ENCODE measurements at places on chromosomes 5 and 9. TPM values are rescaled to one million over a fixed set of nuclear protein-coding genes. Genes with fewer than 3 reads are reported as not detected.

DNA sequence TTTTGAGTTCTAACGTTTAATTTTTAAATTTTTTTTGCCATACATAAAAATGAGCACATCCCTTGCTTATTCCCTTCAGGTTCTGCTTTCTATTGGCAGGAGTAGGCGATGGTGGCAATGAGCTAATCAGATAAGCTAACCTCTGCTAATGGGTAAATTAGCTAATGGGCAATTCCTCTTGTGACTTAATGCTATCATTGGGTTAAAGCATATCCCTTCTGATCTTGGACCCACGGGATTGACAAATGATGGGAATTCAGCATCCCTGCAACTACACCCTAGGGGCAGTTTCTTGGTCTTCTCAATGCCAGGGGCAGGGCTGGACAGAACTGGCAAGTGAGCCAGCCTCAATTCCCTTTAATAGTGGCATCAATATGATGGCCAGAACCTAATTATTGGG is 70.2 kb upstream of the IL12B start:
- peaks cover 6% of the 10 kb centered on the region for H3K27me3 ChIP-seq
- DNase-seq, result no peak
- H3K36me3 ChIP-seq, result no peaks in the 10 kb centered on the region
- H3K4me3 ChIP-seq, result no peak overlapping the region

DNA sequence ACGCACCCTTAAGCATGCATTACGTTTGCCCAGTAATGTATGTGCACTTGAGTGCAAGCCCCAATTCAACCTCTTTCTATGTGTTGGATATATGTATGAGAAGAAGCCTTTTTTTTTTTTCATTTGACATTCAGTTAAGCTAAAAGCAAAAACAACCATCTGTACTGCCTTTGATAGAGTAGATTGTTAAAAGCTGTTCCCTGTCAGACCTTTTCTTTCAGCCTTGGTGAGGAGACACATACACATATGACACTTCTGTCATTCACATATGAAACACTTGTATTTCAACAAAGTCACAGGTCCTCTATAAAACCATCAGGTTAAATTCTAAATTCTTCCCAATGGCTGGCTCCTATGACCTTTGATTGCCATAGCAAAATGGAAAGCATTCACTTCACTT is 40.2 kb upstream of the STARD4 start:
- no peak overlapping the region for H3K27ac ChIP-seq
- H3K4me3 ChIP-seq, result no peak overlapping the region
- no peaks in the 10 kb centered on the region for H3K27me3 ChIP-seq
- no peaks in the 10 kb centered on the region for H3K36me3 ChIP-seq
- DNase-seq, result no peak

- no peaks in the 10 kb centered on the region for H3K27me3 ChIP-seq
- H3K4me3 ChIP-seq, result no peak overlapping the region
- H3K4me1 ChIP-seq, result peaks cover 30% of the 10 kb centered on the region
- H3K36me3 ChIP-seq, result no peaks in the 10 kb centered on the region
- no peak for DNase-seq
- H3K27ac ChIP-seq, result no peak overlapping the region
These were observed 262.9 kb downstream of the ARRDC3 start for GRCh38 chr5:91119981-91120850.

DNA sequence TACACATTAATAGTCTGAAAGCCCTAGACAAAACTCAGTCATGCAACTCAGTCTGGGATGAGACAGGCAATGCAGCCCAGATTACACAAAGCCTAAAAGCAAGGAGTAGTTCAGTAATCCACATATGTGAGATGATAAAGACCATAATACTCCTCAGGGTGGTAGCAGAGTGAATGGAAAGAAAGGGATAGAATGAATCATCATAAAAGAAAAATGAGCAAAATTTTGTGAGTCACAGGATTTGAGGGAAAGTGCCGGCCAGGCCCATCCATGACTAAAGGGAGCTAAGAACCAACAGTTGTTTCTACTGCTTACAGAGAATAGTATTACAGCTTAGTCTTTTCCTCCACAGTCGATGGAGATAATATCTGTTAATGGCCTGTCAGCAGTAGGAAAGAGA is 90.0 kb upstream of the POU5F2 start:
- no peak overlapping the region for H3K27ac ChIP-seq
- peaks cover 24% of the 10 kb centered on the region for H3K36me3 ChIP-seq
- H3K4me1 ChIP-seq, result no peaks in the 10 kb centered on the region
- no peak overlapping the region for H3K4me3 ChIP-seq
- no peaks in the 10 kb centered on the region for H3K27me3 ChIP-seq

The MSX2 gene
- total RNA-seq, result 1.1 TPM

GRCh38 chr5:66848749-66849641 is 252.8 kb downstream of the MAST4 start:
- H3K27ac ChIP-seq, result no peak overlapping the region
- no peak for DNase-seq
- H3K36me3 ChIP-seq, result no peaks in the 10 kb centered on the region
- H3K4me3 ChIP-seq, result no peak overlapping the region
- H3K4me1 ChIP-seq, result no peaks in the 10 kb centered on the region

The CYSRT1 gene
- 1.2 TPM for total RNA-seq

GRCh38 chr5:168790002-168790635 is 211.0 kb upstream of the PANK3 start:
- peaks cover 53% of the 10 kb centered on the region for H3K4me1 ChIP-seq
- no peak overlapping the region for H3K27ac ChIP-seq
- no peak overlapping the region for H3K4me3 ChIP-seq
- H3K36me3 ChIP-seq, result no peaks in the 10 kb centered on the region
- H3K27me3 ChIP-seq, result no peaks in the 10 kb centered on the region

DNA sequence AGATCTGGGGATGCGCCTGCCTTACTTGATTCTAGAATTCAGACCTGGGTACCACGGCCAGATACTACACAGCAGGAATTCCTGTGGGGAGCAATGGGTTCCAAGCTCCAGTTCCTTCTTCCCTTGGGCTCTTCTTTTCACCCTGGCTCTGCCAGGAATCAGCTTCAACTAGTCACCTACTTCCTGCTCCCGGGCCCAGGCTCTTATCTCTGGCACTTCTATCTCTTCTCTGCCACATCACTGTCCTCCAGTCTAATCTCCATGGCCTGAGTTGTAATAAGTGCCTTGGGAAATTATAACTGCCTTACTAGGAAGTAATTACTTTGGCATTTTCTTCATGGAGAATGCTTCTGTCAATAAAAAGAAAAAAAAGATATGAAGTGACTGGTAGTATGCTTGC is 26.2 kb upstream of the SERINC5 start:
- H3K27me3 ChIP-seq, result no peaks in the 10 kb centered on the region
- H3K4me1 ChIP-seq, result peaks cover 7% of the 10 kb centered on the region

- no peak overlapping the region for H3K27ac ChIP-seq
- DNase-seq, result no peak
- no peaks in the 10 kb centered on the region for H3K36me3 ChIP-seq
- H3K27me3 ChIP-seq, result peaks cover 8% of the 10 kb centered on the region
- no peaks in the 10 kb centered on the region for H3K4me1 ChIP-seq
- no peak overlapping the region for H3K4me3 ChIP-seq
These were observed 9.3 kb downstream of the NXNL2 start for GRCh38 chr9:88544245-88544644.

DNA sequence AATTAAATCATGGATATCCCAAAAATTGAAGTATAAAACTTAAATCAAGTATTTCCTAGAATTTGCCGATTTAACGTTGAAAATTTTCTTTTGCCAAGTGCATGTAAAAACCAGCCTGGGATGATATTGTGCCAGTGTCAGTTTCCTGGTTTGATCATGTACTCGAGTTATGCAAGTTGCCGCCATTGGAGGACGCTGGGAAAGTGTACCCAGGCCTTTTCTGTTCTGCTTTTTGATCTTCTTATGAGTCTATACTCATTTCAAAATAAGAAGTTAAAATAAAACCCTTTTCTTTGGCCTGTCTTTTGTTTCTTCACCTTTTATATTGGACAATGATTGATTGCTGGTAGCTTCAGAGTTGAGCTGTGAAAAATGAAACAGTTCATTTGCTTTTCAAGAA is 93.1 kb upstream of the NFIL3 start:
- H3K36me3 ChIP-seq, result peaks cover 4% of the 10 kb centered on the region
- no peak overlapping the region for H3K27ac ChIP-seq
- peaks cover 7% of the 10 kb centered on the region for H3K4me1 ChIP-seq
- H3K27me3 ChIP-seq, result no peaks in the 10 kb centered on the region
- DNase-seq, result no peak

DNA sequence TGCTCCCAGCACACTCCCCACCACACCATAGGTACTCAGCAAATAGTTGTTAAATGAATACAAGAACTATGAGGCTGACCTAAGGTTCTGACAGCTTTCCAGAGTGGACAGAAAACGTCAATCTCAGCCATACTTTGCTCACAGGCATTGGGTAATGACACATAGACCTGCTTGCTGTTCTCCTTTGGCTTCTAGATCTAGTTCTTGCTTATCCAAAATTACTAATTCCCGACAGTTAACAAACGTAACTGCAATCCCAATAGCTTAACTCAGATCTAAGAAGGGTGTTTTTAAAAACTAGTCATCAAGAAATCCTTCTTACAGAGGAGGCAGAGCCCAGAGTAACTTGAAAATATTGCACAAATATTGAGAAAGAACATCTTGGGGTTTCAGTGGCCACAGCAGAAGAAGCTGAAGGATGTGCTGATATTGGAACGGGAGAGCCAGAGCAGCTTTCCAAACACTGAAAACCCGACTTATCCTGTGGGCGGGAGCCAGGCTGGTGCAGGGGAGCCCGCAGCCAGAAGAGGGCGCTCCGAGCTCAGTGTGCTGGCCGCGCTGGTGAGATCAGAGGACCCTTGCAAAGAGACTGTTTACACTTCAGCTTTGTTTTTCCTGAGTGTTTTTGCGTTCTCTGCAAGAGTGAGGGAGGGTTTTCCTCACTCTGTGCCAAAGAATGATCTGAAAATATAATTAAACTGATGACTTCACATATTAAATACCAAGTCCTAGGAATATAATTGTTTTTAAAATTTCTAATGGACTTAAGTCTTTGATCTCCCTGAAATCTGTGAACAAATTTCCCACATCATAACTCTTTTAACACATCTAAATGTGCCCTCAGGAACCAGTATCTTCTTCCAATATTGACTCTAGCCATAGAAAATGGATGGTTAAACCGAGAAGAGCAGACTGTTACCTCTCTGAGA is 30.3 kb downstream of the FGF1 start:
- no peaks in the 10 kb centered on the region for H3K36me3 ChIP-seq
- H3K4me1 ChIP-seq, result peaks cover 7% of the 10 kb centered on the region
- no peak overlapping the region for H3K4me3 ChIP-seq
- H3K27ac ChIP-seq, result no peak overlapping the region

Measured in neural crest cell (in vitro differentiated cells).